NCI-H1694 treated with DMSO at 0.1 percent for 48 hours (cell line): ENCODE measurements at places on chromosomes 4 and X.

- DNase-seq, result no peak
Observed at GRCh38 chr4:30866907-30867306, 146.7 kb downstream of the PCDH7 start.

- DNase-seq, result no peak
Observed at GRCh38 chr4:152850377-152850776, 70.6 kb downstream of the ARFIP1 start.

DNA sequence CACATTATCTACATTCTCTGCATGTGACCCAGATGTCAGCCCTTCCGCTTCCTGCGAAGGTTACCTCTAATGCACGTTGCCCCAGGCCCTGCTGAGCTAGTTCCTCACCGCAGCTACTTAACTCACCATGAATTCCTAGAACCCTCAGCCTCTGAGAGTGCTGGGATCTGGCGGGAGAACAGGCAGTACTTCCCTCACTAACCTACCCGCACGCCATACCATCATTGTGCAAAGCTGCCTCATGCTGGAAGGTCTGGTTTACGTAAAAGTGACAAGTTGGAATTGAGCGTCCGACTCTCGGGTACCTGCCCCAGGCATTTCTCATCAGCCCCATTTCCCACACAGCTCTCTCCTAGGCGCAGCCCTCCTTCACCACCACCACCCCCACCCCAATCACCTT lies 6.3 kb downstream of the SLC25A4 start:
- no peak for DNase-seq

- DNase-seq, result no peak
Observed at GRCh38 chr4:183436417-183436816, 8.0 kb upstream of the CDKN2AIP start.

DNA sequence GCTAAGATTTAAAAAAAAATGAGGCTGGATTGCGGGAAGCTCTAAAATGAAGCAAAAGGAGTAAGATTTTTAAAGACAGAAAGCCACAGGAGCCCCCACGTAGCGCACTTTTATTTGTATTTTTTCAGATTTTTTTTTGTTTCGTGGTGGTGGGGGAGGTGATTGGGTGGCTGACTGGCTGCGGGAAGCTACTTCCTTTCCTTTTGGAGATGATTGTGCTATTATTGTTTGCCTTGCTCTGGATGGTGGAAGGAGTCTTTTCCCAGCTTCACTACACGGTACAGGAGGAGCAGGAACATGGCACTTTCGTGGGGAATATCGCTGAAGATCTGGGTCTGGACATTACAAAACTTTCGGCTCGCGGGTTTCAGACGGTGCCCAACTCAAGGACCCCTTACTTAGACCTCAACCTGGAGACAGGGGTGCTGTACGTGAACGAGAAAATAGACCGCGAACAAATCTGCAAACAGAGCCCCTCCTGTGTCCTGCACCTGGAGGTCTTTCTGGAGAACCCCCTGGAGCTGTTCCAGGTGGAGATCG lies 908 bp downstream of the PCDH10 start:
- DNase-seq, result no peak

- DNase-seq, result no peak
Observed at GRCh38 chr4:125780164-125780563, 465.4 kb downstream of the FAT4 start.

- DNase-seq, result no peak
Observed at GRCh38 chrX:56994375-56995270, 718 bp downstream of the SPIN3 start.

DNA sequence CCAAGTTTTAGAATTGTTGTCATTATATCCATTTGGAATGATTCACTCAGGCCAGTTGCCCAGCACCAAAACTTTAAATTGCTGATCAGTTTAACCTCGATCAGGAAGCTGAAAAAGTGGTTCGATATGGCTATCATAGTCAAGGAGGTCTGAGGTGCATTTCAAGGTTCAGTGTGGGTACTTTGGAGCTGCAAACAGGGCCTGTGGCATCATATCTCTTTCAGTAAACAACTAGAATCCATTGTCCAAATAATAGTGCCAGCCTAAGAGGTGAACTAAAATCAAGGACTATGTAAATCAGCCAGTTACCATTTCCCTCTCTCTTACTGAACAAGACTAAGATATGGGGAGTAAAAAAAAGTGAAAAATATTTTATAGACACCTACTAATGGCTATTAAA lies 14.2 kb downstream of the TMEM47 start:
- DNase-seq, result no peak

DNA sequence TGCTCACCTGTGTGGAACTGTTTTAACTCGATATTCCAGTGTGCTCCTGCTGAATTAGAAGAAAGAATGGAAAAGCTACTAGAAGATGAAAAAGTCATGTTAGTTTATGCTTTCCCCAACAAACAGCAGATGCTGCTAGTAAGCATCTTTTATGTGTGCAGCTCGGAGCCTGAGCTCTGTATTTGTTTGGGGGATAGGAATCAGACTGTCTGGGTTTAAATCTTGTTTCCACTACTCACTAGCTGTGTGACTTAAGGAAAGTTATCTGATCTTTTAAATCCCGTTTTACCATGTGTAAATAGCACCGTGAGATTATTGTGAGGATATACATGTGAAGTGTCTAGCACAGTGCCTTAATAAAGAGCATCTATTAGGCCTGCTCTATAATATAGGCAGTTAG lies 24.0 kb upstream of the SPARCL1 start:
- no peak for DNase-seq

- no peak for DNase-seq
Observed at GRCh38 chr4:85751866-85752265, 276.9 kb downstream of the ARHGAP24 start.

GRCh38 chrX:10017872-10018271 lies 50.7 kb downstream of the CLDN34 start:
- no peak for DNase-seq

GRCh38 chr4:133162941-133163340 lies 13.8 kb downstream of the PCDH10 start:
- DNase-seq, result no peak

GRCh38 chr4:82801910-82802521 lies 3.4 kb upstream of the SCD5 start:
- peak; percentile 4 for DNase-seq

GRCh38 chrX:20265221-20265725 lies 1.4 kb downstream of the RPS6KA3 start:
- no peak for DNase-seq

DNA sequence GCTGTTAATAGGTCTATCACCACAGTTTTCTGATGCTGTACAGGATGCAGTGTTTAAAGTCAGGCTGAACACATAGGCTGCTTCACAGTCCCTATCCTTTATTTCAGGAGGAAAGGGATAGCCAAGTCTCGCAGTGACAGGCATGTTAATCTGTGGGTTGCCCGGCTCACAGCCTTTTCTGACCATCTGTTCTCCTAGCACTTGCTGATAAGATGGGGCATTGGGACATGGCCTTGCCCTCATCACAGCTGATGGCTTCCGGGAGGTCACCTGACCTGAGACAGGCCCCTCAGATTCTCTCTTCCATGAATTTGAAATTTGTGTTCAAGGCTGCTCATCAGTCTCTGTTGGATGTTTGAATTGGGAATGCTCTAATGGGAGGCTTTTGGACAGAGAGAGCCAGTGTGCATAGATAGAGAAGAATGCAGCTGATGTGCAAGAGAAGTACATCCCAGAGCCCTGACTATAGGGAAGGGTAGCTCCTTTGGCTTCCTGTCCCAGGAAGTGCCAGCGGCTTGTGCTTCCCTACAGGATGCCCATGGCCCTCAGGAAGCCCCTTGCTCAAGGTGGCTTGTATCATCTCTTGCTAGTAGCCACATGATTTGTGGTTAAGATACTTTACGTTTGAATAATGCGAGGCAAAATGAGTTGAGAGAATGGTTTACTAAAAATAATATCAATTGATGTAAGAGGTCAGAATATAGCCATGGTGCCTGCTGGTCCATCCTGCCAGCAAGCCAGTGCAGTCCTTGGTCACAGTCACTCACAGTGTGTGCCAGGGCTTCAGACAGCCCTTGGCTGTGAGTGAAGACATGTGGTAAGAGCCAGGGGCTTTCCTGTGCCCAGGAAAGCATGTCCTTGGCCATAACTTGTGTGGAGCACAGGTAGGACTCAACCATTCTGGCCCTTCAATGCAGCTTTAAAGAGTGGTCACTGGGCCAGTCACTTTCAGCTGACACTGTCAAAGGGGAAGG lies 88.6 kb downstream of the TSPAN7 start:
- DNase-seq, result no peak

DNA sequence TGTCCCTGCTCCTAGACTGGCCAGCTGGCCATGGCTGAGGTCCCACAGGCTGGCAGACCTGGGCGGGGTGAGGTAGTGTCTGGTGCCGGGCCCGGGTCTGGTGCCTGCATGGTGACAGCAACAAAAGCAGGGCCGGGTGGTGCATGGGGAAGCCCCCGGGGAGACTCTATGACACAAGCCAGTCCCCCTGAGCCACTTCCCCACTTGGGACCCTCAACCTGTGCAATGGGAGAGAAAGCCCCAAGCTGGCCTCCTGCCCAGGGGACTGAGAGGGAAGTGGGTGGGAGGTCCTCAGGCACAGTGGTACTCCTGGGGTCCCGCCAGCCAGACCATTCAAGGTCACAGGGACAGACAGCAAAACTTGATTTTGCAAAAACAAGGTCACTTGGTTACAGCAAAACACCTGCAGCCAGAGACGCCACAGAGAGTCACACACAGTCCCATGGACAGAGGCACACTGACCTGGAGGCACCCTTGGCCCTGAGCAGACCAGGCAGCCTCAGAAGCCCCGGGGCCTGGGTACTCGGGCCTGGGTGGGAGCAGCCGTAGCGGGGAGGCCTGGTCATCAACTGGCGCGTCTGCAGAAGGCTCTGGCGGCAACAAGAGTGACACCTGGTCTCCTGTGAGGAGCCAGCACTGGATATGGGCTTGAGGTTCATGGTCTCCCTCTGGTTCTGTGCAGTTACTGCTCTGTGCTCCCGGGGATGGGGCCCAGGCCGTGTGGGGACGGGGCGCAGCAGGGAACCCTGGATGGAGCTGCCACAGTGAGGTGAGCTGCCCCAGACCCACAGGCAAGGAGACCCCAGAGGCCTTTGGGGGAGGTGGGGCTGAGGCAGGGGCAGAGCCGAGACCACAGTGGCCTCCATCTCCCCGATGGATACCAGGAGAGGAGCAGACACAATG lies 60.6 kb downstream of the HTRA3 start:
- DNase-seq, result no peak

DNA sequence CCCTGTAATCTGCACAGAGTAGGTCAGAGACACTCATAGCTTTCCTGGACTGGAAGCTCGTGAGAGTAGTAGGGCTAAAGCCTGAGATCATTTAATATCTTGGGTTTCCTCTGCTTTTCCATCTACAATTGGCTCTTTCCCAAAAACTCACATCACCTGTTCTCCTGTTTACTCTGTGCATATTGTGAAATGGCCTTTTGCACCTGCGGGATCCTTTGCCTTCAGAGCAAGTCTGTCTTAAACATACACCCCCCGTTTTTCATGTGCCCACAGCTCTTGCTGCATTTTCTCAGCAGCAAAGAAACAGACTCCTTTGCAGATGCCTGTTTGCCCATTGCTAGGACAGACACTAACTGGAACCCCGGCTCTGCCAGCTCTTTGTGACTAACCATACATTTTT lies 608.3 kb upstream of the PCDH10 start:
- DNase-seq, result no peak

GRCh38 chrX:17182317-17182716 lies 192.7 kb upstream of the NHS start:
- DNase-seq, result no peak

- peak; percentile 22 for DNase-seq
Observed at GRCh38 chrX:136162827-136163570, 15.7 kb downstream of the FHL1 start.

- DNase-seq, result no peak
Observed at GRCh38 chrX:118534716-118535493, 39.3 kb downstream of the DOCK11 start.

DNA sequence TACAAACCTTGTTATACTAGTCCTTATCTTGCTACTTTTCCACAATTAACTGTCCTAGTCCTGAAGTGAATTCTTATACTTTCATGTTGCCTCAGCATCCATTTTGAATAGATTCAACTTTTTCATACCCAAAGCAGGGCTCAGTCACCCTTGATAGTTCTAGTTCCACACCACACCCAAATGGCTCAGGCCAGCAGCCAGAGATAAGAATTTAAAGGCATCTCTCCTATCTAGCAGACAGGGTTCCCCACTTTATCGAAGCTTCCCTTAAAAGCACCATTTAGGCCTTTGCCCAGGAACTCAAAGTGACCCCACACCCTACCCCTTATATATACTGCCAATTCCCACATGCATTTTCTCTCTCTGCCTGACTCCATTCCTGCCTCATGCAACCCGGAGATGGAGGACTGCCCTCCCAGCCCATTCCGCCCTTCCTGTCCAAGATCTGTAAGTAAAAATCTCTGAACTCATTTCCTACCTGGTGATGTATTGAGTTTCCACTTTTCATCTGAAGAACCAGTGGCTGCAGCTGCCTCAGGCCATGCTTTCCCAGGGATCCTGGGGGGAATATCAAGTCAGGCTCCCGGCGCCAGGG lies 63.7 kb upstream of the TXK start:
- no peak for DNase-seq

DNA sequence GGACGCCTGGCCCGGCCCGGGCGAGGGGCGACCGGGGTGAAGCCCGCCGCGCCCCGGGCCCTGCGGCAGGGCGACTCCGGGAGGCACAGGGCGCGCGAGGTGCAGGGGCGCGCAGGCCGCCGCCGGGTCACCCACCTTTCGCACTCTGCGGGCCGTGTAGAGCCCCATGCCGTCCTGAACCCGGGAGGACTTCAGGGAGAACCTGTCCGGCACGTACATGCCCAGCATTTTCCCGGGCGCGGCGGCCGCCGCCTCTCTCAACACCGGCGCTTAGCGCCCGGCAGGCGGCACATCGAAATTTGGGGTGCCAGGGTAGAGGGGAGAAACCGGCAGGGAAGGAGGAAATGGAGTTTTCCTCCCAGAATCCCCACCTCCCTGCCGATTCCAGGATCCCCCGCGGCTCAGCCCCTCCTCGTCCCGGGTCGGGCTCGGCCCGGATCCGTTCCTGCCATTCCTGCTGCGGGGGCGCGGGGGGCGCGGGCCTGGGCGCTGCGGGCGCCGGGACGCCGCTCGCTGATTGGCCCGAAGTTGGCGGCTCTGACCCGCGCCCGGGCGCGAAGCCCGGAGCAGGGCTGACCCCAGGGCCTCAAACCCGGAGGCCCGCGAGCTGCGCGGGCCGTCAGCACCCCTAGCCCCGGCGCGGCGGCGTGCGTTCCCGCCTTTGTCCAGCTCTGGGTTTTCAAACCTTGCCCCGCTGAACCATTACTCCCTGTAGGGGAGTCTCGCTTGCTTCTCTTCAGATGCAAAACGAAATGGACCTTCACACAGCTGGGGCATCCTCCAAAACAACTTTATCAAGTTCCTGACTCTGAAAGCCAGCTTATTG lies at the start of gene PRDM5:
TSS of gene PRDM5 (minus strand) at position 346 of the 826 bp plus-strand sequence. CDS start at position 228, 118 bp downstream.
- DNase-seq, result no peak

DNA sequence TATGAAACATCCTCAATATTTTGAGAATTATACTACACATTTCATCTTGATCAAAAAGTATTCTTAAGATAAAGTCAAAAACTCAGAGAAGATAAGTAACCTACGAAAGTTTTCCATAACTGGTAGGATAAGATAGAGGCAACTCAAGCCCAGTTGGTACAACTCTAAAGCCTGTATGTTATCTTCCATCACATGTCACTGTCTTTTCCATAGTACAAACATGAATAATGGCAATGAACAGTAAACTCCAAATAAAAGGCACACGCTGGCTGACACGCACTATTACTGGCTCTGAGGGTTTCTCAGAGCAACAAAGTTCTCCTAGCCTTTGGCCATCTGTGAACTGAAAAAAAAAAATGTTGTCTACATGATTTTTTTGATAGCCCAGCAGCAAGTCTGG lies 27.2 kb downstream of the LIN54 start:
- no peak for DNase-seq

- DNase-seq, result no peak
Observed at GRCh38 chr4:151195801-151196200, 81.2 kb upstream of the PRSS48 start.
